CD8-positive, alpha-beta T cell (primary cell): ENCODE measurements at places on chromosomes 7 and 10. TPM values are rescaled to one million over a fixed set of nuclear protein-coding genes. Genes with fewer than 3 reads are reported as not detected.

Gene PRSS37
- not detected for total RNA-seq

Gene RAB11FIP2
- total RNA-seq: 32.6 TPM

Gene TAS2R5
- total RNA-seq: 0.31 TPM

Gene ASB15
- total RNA-seq: not detected

Gene SERPINE1
- 0.24 TPM for total RNA-seq

Gene AKR1E2
- total RNA-seq: 5.2 TPM

Gene CCT6A
- 40.9 TPM for total RNA-seq

Gene NCF1
- 4.1 TPM for total RNA-seq

Gene FOXI2
- total RNA-seq: not detected

Gene MKI67
- total RNA-seq: 1.9 TPM

Gene NKX6-2
- total RNA-seq: not detected

Gene CHST15
- 0.19 TPM for total RNA-seq

Gene ASIC3
- 8.6 TPM for total RNA-seq
